ENCODE measurements at places on chromosomes 2 and 18.

DNA sequence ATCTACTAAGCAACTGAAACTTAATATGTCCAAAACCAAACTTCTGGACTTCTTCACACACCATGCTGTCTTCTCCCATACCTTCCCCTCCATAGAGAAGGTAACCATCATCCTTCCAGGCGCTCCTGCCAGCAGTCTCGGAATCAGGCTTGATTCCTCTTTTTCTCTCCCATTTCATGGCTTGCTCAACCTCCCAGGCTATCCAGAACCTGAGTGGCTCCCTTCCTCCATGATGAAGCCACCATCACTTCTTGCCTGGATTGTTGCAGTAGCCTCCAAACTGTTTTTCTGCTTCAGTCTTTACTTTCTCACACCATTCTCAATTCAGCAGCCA lies 40.1 kb upstream of the NDUFV2 start:
- no peak for DNase-seq

DNA sequence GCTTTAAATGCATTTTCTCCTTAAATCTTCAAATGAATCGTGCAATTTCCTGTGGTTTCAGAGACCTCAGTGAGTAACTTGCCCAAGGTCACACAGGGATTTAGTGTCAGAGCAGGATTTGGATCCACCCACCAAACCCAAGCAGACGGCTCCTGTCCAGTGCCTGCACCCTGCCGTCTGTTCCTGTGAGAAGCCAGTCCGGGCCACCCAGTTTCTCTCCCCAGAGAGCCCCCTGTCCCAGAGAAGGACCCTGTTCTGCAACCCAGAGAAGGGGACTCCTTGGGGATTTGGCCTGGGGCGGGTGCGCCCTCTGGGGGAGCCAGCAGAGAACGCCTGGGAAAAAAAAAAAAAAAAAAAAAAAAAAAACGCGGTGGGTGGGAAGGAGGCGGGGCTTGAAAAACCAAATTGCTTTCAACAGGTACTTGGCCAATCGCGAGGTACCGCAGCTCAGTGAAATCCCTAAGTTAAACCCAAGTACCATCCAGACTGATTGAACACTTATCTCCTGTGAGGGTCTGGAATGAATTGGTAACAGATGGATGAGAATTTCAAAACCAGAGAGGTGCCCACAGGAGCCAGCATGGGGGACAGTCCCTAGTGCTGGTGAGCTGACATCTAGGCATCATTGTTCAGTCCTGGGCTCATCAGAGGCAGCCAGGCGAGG lies 30.9 kb upstream of the REEP1 start:
- DNase-seq = peak; percentile 20

GRCh38 chr2:19349911-19350677 lies 8.3 kb downstream of the OSR1 start:
- peak; percentile 42 for DNase-seq

- DNase-seq = no peak
These were observed 19.4 kb downstream of the ELAC1 start for GRCh38 chr18:50987261-50987660.

- DNase-seq = no peak
These were observed 27.1 kb upstream of the TGIF1 start for GRCh38 chr18:3422905-3423304.

GRCh38 chr2:190129421-190130199 lies 67.1 kb upstream of the MSTN start:
- DNase-seq = no peak

DNA sequence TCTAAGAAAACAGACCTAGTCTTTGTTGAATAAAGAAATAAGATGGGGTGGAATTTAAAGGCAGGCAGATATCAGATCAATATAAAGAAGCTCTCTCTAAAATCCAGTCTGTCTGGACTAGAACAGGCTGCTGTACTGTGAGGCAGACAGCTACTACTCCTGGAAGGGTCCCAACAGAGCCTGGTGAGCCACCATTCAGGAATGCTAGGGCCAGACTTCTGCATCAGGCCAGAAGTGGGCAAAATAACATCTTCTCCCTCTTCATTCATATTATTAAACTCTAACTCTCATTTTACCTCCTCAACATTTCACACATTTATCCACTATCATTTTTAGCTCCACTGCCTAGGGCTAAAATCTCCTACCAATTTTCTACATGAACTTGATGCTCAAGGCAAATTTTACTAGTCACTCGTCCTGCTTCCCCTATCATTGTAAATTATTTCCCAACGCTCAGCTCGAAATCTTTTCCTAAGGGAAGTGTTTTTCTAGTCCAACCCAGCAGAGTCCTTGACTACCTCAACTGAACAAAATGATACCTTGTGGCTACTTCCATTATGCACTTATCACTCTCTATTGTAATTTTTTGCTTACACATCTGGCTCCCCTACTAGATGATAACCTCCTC lies 45.2 kb upstream of the GLS start:
- DNase-seq = no peak

DNA sequence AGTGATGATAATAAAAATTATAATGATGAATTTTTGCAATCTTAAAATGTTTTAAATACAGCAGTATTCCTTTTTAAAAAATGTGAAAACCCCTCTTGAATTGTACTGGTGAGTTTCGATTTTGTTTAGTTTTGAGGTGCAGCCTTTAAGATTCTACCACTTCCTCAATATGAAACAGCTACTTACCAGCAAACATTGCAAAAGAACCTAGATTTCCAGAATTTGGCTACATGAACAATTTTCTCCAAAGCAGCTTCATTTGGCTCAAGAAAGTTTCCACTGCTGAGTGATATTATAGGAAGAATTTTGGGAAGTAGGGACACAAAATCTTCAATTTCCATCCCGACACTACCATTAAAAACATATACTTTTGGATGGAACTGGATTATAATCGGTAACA lies 12.0 kb downstream of the TCF4 start:
- DNase-seq = no peak

- DNase-seq = no peak
These were observed 9.4 kb upstream of the ITGB6 start for GRCh38 chr2:160209516-160209856.

GRCh38 chr2:47265751-47266231 lies 110.7 kb upstream of the STPG4 start:
- no peak for DNase-seq

DNA sequence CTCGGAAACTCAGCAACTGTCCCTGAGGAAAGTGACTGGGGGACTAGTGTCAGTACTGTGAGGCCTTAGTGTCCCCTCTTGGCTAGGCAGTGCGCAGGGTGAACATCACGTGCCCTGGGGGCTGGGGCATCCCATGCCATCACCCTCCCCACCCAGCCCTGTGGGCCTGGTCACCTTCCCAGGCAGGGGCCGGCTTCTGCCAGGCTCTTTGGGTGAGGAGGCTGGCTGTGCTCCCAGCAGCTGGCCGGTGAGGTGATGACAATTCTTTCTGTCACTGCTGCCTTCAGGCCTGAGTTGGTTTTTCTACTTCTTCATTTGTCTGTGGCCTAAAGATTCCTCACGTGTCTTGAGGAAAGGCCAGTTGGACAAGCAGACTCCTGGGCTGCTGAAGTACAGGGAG lies 180.8 kb downstream of the KLHL29 start:
- DNase-seq = no peak

DNA sequence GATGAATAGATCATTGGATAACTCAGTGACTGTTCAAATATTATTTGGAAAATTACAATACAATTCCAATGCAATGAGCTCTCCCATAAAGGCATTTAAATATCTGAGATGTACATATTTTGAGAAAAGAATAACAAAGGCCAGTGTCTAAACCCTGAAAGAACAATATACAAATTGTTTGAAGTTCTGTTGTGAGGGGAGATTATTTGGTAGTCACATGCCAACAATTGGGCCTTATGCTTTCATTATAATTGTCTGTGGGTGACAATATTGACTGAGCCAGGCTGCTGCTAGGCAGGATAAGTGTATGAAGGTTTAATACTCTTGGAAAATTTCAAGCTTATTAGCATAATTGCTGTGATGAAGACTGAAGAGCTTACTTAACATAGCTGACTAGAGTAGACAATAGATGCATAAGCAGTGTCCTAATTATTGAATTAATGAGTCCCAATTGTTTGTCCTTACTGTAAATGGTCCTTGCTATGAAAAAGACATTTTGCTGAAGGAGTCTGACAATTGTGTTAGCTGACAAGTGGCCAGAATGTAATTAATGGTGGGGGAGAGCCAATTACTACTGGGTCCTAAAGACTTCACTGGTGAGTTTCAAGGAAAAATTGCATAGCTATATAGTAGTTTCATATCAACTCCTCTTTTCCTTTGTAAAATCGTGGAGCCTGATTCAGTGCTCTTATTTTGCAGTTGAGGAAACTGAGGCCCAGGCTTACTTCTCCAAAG lies 5.0 kb upstream of the SMAD2 start:
- DNase-seq = no peak

DNA sequence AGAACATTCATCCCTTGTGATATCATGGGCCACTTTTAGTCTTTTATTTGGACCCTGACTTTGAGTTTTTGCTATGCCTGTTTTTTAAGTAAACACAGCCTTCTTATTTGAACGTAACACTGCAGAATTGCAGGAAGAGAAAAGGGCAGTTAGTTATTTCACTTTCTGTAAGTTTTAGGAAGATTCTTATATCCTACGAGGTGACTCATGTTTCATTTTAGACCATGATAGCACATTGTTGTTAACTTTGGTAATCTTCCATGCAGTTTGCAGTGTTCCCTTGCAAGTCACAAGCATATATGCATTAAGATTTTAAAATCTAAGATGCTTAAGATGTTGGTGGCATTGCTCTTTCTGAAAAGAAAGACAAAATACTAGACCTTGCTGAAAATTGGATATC lies 128.6 kb upstream of the EPC2 start:
- DNase-seq = no peak

DNA sequence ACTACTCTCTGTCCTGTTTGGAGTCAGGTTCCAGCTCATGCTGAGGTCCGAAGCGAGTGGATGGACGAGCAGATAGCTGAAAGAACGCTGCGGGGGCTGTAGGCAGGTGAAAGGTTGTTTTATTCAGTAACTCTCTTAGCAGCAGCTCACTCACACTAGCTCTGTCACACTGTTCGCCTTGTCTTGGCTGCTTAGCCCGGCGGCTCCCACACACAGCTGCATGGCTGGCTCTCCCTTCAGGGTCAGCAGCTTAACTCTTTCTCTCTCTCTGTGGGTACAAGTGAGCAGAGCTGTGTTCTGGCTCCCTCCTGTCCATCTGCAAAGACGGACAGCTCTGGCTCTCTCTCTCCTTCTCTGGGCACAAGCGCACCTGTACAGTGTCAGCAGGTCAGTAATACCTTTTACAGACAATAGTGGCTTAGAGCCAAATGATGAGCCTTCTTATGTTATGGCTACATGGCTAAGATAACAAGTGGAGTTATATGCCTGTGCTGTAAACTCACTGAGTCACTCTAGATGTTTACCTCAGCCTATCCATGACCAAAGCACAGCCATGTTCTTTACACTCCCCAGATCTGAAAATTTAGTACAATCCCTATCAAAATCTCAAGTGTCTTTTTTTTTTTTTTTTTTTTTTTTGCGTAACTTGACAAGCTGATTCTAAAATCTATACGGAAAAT lies 149.3 kb downstream of the GALNT1 start:
- no peak for DNase-seq

- DNase-seq = no peak
These were observed 367.4 kb downstream of the EPHA4 start for GRCh38 chr2:221204699-221205098.

- DNase-seq = no peak
These were observed 159.5 kb downstream of the ERBB4 start for GRCh38 chr2:212379103-212379502.

DNA sequence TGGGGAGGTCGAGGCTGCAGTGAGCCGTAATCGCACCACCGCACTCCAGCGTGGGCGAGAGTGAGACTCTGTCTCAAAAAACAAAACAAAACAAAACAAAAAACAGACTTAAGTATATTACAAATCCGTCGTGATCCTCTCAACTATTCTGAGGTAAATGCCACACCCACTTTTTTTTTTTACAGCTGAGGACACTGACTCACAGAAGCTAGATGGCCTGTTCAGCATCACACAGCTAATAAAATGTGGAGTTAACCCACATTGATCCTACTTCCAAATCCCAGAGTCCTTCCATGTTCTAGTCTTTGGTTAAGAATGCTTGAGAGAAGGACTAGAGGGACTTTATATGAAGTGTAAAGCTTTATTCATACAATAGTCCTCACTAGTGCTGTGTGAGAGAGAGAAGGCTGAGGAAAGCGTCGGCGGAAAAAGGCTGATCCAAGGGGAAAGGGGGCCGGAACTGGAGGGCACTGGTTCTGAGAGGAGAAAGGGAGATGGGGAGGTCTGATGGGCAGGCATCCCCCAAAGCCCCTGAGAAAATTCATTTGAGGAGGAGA lies 627 bp downstream of the RNF25 start:
- DNase-seq = no peak

- DNase-seq = peak; percentile 60
These were observed 26.4 kb downstream of the ST3GAL5 start for GRCh38 chr2:85862426-85862825.

DNA sequence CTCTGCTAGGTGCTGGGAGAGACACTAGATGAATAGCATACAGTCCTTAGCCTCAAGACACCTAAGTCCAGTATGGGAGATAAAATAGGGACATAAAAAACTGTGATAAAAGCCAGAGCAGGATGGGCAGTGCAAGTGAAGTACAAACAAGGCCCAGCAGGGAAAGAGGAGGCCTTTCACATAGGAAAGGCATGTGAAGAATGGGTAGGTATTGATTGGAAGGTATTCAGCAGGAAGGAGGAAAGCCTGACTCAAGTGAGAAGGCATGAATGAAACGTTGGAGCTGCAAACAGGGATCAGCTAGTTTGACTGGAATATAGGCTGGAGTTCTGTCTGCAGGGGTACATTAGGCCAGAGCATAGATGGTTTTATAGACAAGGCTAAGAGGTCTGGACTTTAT lies 11.0 kb upstream of the CXCR4 start:
- no peak for DNase-seq

Measured in CD4-positive, alpha-beta T cell treated with Interferon gamma for 1 hour (primary cell).